K562 (cell line): ENCODE measurements at places on chromosomes 7 and 10. TPM values are rescaled to one million over a fixed set of nuclear protein-coding genes. Genes with fewer than 3 reads are reported as not detected.

ICA1 gene
- 17.8 and 18.5 TPM in 2 replicates for total RNA-seq

VSTM4 gene
- 3.9 and 4.5 TPM in 2 replicates for total RNA-seq

GSTK1 gene
- total RNA-seq, result 169 and 186 TPM in 2 replicates

GPR15LG gene
- not detected in 2 replicates for total RNA-seq

FAM200A gene
- 6.3 and 7.0 TPM in 2 replicates for total RNA-seq

FAM131B gene
- total RNA-seq, result 0.04 TPM in 2 replicates

ATRNL1 gene
- total RNA-seq, result 0.18 TPM in 2 replicates

FAM25A gene
- not detected in 2 replicates for total RNA-seq

DNA sequence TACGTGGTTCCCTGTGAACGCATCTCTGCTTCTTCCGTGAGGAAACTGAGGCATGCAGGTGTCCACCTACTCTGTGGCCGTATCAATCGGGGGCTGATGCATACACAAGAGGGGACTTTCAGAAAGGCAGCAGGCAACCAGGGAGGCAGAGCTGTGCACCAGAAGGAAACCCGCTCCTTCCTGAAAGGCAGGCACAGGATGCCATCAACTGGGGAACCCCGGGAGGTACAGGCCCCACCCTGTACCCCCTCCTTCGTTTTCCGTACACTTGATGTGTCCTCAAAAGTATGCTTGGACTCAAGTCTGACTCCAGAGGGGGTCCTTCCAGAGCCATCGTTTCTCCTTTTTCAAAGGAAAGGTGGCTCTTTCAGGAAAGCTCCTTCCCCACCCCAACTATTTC lies 59.5 kb downstream of the ASB13 start:
- 0 out of 2 replicates have a peak, but pooled peaks cover 6% of the 10 kb centered on the region for H3K27me3 ChIP-seq
- H3K36me3 ChIP-seq, result no peaks in the 10 kb centered on the region
- H3K4me3 ChIP-seq, result no peak overlapping the region
- no peak for DNase-seq
- H3K27ac ChIP-seq, result no peak overlapping the region
- peaks cover 5% of the 10 kb centered on the region; the same call in 1 of the 2 replicates for H3K4me1 ChIP-seq

DNA sequence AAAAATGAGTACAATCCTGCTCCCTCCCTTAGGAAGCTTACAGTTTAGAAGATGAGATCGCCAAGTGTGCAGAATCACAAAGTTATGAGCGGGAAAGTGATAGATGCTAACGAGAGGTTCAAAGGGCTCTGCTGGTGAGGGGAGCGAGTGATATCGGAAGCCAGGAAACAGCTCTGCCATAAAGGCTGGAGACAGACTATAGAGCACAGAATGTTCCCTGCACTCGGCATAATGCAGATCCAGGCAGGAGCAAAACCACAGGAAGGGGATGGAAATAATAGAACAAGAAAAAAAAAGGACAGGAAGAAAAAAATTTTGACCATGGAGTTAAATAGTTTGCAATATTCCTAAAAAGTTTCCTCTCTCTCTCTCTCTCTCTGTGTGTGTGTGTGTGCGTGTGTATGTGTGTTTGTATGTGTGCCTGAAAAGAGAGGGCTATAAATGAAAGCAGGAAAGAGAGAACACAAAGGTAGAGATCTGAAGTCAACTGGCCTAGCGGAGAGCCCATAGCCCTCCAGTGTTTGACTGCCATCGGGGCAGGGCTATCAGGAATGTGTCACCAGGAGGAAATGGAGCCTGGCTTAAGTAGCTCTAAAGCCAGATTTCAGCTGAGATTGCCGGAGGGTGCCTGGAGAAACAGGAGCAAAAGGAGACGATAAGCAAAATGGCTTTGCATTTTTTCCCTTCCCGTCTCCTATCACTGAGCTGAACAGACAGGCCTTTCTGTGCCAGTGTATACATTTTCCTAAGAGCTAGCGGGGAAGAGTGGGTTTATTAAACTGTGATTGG lies 175.8 kb upstream of the LYZL1 start:
- H3K4me1 ChIP-seq, result no peaks in the 10 kb centered on the region
- H3K27ac ChIP-seq, result no peak overlapping the region
- peaks cover 22% of the 10 kb centered on the region for H3K27me3 ChIP-seq
- H3K36me3 ChIP-seq, result no peaks in the 10 kb centered on the region
- no peak for DNase-seq

DNA sequence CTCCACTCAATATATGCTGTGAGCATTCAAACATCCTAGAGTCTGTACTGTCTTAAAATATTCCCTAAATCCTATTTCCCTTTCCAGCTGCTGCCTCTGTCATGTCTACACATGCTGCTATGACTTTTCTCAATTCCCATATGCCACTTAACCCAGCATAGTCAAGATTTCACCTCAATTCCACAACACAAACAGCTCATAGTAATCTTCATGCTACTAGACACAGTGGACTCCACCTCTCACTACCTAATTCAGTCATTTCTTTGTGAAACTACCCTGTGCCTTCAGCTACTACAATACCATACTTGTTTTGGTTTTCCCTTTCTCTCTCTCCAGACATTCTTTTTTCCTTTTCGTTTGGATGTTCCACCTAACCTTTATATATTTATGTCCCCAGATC lies 45.5 kb downstream of the GSAP start:
- no peak for DNase-seq
- peaks cover 8% of the 10 kb centered on the region; the same call in 2 of the 3 replicates for H3K27me3 ChIP-seq
- no peaks in the 10 kb centered on the region for H3K4me1 ChIP-seq
- H3K36me3 ChIP-seq, result no peaks in the 10 kb centered on the region

DNA sequence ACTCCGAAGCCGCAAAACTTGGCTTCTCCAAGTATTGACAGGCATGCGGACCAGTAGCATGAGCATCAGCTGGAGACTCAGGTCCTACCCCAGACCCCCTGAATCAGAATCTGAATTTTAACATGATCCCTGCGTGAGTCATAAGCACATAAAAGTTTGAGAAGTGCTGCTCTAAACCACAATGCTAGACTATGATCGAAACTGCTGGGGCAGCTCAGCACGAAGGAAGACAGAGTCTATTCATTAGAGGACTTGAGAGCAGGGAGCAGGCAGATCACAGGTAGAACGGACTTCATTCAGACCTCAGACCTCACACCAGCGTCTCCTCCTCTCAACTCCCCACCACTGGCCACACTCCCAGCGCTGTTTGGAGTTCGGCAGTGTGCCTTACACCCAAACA lies 16.9 kb downstream of the CAMK2G start:
- H3K4me1 ChIP-seq, result peaks cover 15% of the 10 kb centered on the region
- H3K36me3 ChIP-seq, result peaks cover 71% of the 10 kb centered on the region
- DNase-seq, result no peak
- no peak overlapping the region for H3K4me3 ChIP-seq
- no peak overlapping the region; the same call in 2 of the 3 replicates for H3K27ac ChIP-seq

- DNase-seq, result no peak
- no peaks in the 10 kb centered on the region for H3K27me3 ChIP-seq
- H3K36me3 ChIP-seq, result no peaks in the 10 kb centered on the region
These were observed 237.4 kb upstream of the PPP1R3A start for GRCh38 chr7:114156178-114156577.

DNA sequence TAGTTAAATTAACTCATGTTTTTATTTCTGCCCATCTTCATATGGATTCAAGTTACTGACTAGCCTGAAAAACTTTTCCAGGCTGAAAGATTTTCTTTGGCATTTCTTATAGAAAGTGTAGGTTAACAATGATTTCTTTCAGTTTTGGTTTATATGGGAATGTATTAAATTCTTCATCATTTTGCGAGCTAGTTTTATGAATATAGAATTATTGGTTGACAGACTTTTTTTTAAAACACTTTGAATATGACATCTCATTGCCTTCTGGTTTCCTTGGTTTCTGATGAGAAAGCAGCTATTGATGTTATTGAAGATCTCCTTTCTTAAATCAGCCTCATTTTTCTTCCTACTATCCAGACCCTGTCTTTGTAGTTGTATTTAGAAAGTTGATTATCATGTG lies 211.0 kb upstream of the AKR1E2 start:
- no peak overlapping the region for H3K4me3 ChIP-seq
- H3K27me3 ChIP-seq, result peaks cover 2% of the 10 kb centered on the region; the same call in 1 of the 2 replicates
- H3K36me3 ChIP-seq, result no peaks in the 10 kb centered on the region
- H3K27ac ChIP-seq, result no peak overlapping the region
- DNase-seq, result no peak

DNA sequence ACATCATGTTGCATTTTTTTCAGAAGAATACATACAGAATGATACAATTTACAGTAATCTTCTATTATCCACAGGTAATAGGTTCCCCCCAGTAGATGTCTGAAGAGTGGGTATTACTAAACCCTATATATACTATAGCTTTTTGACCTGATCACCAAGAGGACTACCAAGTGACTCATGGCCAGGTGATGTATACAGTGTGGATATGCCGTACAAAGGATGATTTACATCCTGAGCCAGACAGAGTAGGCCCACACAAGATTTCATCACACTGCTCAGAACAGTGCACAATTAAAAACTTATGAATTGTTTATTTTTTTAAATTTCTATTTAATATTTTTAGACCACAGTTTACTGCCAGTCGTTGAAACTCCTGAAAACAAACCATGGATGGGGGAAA lies 70.6 kb downstream of the STEAP1B start:
- H3K4me3 ChIP-seq, result no peak overlapping the region
- peaks cover 17% of the 10 kb centered on the region for H3K4me1 ChIP-seq
- H3K36me3 ChIP-seq, result no peaks in the 10 kb centered on the region; the same call in 1 of the 3 replicates
- no peak overlapping the region for H3K27ac ChIP-seq
- no peaks in the 10 kb centered on the region for H3K27me3 ChIP-seq

DNA sequence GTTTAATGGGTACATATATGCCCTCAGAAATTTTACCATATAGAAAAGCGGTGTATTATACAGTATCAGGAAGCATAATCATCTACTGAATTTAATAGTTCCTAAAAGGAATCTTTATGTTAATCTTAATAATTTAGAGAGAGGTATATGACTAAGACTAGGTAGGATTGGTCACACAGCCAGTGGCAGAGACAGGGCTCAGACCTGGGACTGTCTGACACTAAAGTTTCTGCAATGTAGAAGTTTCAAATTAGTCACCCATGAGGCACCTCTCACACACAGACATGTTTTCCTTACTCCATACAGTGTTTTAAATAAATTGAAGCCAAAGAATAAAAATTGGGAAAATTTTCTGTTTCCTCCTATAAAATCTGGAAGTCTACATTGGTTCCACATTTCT lies 72.8 kb upstream of the ADRA2A start:
- no peaks in the 10 kb centered on the region for H3K4me1 ChIP-seq
- no peak overlapping the region for H3K4me3 ChIP-seq
- peaks cover 29% of the 10 kb centered on the region; the same call in 2 of the 3 replicates for H3K36me3 ChIP-seq
- DNase-seq, result no peak

DNA sequence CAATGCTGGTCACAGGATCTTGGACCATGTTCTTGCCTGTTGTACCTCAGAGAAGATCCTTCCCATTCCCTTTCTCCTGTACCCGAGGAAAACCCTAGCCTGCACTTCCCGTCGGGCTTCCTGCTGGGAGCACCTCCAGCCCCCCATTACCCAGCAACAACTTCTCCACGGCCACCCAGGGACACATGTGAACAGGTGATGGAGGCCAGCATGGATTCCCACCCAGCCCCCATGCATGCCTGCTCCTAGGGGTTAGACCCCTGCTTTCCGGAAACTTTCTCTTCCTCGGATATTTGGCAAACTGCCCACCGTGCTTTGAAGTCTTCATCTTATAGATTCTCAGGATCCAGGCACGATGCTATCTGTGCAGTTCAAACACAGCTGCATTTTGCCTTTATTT lies 67.3 kb downstream of the CALML3 start:
- no peak overlapping the region for H3K27ac ChIP-seq
- DNase-seq, result no peak
- no peak overlapping the region for H3K4me3 ChIP-seq

DNA sequence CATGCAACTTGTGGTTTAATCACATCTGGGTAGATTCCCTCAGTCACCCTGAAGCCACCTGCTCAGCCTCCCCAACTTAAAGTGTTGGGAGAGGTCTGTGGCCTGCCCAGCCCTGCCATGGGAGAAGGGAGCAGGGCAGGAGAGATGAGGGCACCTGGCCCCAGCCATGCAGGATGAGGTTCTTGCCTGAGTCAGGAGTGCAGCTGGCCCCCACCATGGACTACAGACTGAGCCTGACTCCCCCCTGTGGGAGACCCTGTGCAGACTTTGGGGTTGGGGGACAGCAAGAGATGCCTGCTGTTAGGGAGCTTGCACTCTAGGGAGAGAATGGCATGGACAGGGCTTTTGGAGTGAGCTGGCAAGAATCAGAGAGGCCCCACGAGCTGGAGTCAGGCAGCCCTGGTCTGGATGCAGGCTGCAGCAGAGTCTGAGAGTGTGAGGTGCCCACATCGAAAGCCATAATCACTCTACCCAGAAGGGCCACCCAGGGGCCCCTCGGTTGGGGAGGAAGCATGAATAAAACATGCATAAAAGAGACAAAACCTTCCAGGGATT lies 34.7 kb upstream of the DPYSL4 start:
- no peak overlapping the region for H3K27ac ChIP-seq
- no peaks in the 10 kb centered on the region for H3K36me3 ChIP-seq

DNA sequence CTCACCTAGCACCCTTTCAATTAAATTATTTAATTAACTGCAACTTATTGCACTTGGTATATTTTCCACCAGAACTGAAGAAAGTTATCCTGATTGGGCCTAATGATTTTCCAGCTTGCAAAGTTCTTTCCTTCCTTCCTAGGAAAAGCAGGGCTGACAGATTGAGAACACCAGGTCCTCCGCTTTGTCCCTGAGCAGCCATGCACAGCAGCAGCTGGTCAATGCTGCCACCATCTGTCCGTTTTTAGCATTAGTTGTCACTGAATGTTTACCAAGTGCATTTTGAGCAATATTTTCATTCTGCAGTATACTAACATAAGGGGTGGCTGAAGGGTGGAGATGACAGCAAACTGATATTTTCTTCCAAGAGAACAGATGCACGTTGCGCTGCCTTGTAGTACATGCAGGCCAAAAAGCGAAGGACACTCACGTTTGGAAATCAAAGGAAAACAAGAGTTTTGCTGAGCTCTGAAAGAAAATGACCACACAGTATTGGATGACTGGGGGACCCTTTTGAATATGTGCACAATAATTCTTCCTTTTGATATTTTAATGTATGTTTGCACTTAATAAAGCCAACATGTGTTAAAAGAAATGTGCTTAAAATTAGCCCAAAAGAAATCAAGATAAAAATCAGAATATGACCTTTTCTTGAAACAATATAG lies 248.8 kb upstream of the PTN start:
- peak; percentile 76 for DNase-seq
- no peak overlapping the region for H3K27ac ChIP-seq
- no peaks in the 10 kb centered on the region for H3K36me3 ChIP-seq
- no peaks in the 10 kb centered on the region for H3K27me3 ChIP-seq
- H3K4me1 ChIP-seq, result peaks cover 10% of the 10 kb centered on the region

DNA sequence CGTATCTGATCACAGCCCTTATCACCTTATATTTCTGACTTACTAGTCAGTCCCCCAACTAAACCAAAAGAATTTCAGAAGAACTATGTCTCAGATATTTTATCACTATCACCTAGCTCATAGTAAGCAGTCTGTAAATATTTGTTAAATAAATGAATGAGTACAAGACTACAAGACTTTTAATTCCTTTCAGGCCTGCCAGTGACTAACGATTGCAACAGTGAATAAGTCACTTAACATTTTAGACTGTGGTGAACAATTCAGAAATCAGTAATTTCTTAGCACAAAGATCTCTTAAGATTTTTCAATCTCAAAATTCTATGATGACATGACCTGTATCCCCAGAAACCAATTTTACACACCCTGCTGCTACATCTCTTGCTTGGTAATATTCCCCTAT lies 162.2 kb downstream of the IMMP2L start:
- DNase-seq, result no peak
- H3K36me3 ChIP-seq, result no peaks in the 10 kb centered on the region
- no peak overlapping the region for H3K4me3 ChIP-seq
- H3K27me3 ChIP-seq, result no peaks in the 10 kb centered on the region
- no peaks in the 10 kb centered on the region for H3K4me1 ChIP-seq

- no peak overlapping the region for H3K27ac ChIP-seq
- H3K4me3 ChIP-seq, result no peak overlapping the region
- H3K27me3 ChIP-seq, result no peaks in the 10 kb centered on the region
- peaks cover 16% of the 10 kb centered on the region for H3K4me1 ChIP-seq
These were observed 3.1 kb downstream of the WDR91 start for GRCh38 chr7:135208102-135208793.
